ENCODE measurements at places on chromosomes 3 and 15. TPM values are rescaled to one million over a fixed set of nuclear protein-coding genes. Genes with fewer than 3 reads are reported as not detected.

ZNF385D gene
- total RNA-seq = 1.7 TPM

SMCO1 gene
- 1.2 TPM for total RNA-seq

MSL2 gene
- total RNA-seq = 22.6 TPM

IQCH gene
- 0.37 TPM for total RNA-seq

EPHB1 gene
- 2.0 TPM for total RNA-seq
